Naive thymus-derived CD4-positive, alpha-beta T cell (primary cell): ENCODE measurements at places on chromosomes 16 and 17.

GRCh38 chr17:82938873-82939620 lies 99.2 kb upstream of the ZNF750 start:
- DNase-seq, result no peak

- DNase-seq, result no peak
These were observed 45.7 kb upstream of the MRPS23 start for GRCh38 chr17:57895382-57896060.

GRCh38 chr17:77753246-77753645 lies 205.3 kb upstream of the TNRC6C start:
- no peak for DNase-seq

- no peak for DNase-seq
These were observed 16.0 kb downstream of the NPTX1 start for GRCh38 chr17:80460429-80460834.

DNA sequence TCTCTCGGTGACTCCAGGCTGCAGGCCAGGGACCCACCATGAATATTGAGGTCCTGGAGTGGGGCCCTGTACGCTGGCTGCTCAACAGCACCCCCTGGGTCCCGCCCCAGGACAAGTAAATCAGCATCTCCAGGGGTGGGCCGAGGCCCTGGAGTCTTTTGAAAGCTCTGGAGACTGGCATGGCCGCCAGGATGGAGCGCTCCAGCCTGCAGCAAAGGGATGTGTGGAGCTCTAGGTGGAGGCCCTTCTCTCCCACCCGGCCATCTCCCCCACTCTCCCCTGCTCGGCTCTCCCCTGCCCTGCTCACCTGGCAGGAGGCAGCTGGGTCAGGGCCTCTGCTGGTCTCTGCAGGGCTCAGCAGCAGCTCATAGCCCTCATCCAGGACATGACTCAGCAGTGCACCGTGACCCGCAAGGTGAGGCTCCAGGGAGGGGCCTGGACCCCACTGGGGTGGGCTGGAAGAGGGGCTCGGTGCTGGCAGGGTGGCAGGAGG lies 16.6 kb downstream of the SGSH start:
- no peak for DNase-seq

- no peak for DNase-seq
These were observed 446.2 kb downstream of the HS3ST4 start for GRCh38 chr16:26137956-26138355.

- DNase-seq, result no peak
These were observed 108.5 kb downstream of the PCTP start for GRCh38 chr17:55859301-55859795.

DNA sequence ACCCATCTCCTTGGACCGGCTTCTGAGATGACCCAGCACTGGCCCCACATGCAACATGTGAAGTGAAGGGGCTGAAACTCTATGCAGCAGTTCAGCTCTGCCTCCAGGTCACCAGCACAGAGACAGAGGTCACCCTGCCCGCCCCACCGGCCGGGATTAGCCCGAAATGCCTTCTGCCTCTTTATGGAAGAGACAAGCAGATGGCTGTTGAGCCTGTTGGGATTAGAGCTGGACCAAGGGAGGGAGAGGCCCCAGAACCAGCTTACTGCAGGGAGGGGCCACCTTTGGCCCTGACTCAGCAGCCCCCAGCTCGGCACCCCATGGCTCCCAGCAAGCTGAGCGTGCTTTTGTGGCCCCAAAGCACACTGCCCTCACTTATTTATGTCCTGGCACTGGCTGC lies 5.7 kb downstream of the AIPL1 start:
- no peak for DNase-seq

- no peak for DNase-seq
These were observed 66.9 kb downstream of the IRX3 start for GRCh38 chr16:54219709-54220108.

- DNase-seq, result peak; percentile 13
These were observed 2.5 kb downstream of the C1QTNF8 start for GRCh38 chr16:1093284-1094123.

GRCh38 chr17:76784926-76785325 lies 47.0 kb downstream of the MFSD11 start:
- DNase-seq, result no peak

DNA sequence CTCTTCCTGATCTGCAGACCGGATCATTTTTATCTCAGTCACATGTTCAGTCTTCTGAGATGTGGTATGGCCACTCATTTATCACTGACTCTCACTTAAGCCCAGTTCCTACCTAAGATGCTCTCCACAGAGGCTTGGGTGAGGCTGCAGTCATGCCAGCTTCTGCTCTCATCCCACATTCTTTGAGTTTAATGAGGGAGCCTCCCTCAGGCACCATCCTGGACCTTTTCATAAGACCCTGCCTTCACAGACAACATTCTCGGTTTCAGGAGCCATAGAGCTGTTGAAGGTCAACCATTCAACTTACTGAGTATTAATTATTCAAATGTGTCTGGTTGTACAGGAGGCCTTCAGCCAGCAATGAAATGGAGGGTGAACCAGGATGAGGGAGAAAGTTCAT lies 23.6 kb upstream of the HNF1B start:
- DNase-seq, result no peak

DNA sequence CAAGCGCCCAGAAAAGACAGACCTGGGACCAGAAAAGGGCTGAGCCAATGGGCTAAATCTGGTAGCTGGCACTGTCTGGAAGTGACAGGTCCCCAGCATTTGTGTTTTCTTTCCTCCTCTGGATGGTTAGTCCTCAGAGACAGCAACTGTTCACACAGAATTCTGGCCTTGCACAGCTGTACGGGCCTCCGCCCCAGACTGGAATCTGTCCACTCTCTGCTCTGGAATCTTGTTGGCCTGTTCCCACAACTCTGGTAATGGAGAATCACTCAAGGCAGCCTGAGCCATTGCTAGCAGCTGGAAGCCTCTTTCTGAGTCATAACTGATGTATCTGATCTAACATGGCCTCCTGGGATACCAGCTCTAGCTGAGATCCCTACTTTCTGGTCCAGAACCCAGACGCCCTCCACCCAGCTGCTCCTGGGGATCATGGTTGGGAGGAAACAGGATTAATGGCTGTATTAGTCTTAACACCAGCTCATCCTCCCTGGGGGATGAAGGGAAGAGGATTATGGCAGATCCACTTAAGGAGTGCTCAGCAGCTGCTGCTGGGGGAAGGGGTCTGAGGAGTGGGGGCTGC lies 9.1 kb downstream of the ZNF668 start:
- no peak for DNase-seq

GRCh38 chr16:65306300-65306699 lies 184.4 kb upstream of the CDH11 start:
- DNase-seq, result no peak
